ENCODE measurements at places on chromosomes 5 and 9.

DNA sequence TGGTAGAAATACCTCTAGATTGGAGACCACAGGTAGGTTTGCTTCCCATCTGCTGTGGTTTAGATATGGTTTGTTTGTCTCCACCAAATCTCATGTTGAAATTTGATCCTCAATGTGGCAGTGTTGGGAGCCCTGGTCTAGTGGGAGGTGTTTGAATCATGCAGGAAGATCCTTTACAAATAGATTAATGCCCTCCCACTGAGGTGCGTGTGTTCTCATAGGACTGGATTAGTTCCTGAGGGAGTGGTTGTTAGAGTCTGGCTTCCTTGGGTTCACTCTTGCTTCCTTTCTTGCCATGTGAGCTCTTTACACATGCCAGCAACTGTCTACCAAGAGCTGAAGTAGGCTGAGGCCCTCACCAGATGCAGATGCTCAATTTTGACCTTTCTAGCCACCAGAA is 391.1 kb upstream of the GRIA1 start:
- no peak for DNase-seq

- DNase-seq = no peak
Measured at GRCh38 chr5:57662991-57663390, 180.4 kb upstream of the ACTBL2 start.

DNA sequence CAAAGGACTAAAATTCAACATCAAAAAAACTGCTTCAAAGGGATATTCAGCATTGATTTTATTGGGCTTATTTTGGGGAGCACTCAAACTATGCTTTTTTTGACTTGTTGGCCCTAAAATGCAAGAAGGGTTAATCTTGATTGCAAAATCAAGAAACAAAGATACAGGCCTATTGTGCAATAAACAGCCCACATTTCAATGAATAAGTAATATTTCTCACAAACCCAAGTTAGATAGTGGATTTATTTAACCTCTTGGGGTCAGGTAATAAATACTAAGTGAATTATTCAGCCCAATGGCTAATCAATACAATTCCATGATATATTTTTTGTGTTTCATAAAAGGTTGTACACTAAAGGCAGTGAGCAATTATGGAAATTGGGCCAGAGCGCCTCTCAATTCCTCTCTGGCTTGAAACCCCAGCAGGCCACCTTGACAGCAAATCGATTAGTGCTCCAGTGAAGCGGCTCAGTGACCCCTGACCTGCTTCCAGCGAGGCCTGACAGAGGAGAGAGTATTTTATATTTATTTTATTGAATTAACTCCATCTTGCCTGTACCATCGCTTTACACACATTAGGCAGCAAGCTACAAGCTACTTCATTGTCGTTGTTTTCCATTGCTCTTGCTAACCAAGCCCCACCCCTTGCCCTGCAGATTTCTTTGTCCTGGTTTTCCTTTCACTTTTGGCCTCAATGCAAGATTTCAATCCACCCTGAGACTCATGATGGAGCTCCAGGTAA is 65.5 kb downstream of the EBF1 start:
- no peak for DNase-seq

GRCh38 chr5:76673125-76673524 is 42.8 kb upstream of the F2R start:
- DNase-seq = no peak

GRCh38 chr9:15278091-15278687 is 28.8 kb downstream of the TTC39B start:
- no peak for DNase-seq

DNA sequence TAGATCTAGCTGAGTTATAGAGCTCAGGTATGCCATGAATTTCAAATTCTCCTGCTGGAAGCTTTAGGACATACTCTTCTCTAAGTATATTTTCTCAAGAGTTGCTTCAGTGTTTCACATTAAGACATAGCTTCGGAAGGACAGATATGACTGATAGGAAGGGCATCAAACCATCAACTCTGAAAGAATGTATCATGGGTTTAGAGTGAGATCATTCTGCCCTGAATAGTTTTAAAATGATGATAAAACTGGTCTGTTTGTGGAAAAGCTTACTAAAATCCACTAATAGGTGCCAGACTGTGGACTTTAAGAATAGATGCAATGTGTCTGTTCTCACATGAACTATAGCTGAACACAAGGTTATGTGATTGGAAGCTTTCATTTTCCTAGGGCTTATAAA is 8.4 kb downstream of the SPEF2 start:
- no peak for DNase-seq

DNA sequence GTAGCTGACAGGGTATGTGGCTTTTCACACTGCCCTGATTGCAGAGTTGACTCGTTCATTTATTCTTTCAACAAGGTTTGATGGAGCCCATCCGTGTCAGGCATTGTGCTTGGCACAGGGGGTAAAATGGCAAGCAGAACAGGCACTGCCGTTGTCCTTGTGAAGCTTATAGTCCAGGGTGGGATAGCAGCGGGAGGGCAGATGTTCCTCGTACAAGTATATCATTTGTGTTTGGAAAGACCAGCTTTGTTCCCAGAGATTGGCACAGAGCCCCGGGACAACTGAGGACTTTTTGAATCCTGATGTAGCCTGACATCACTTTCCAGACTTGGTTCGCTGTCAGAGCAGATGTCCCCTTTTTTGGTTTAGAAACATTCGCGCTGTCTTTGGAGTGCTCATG is 50.9 kb downstream of the MVB12B start:
- DNase-seq = no peak

DNA sequence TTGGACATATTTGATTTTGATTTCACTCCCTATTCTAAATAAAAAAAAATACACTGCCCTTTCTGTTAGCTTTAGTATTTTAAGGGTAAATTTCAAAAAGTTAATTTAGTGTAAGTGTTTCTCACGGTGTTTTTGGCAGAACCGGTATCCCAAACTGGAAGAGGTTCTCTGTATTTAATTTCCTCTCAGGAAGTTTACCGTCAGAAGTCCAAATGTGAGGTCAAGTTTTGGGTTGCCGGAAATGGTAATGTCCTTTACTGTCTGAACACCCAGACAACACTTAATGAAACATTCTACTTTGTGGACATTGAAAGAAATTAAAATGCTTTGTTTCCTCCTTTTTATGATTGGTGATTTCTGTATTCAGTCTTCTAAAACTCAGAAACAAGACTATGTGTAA is 148.7 kb upstream of the CDKN2B start:
- no peak for DNase-seq

GRCh38 chr5:29518176-29518575 is 1675.3 kb upstream of the CDH6 start:
- DNase-seq = no peak

DNA sequence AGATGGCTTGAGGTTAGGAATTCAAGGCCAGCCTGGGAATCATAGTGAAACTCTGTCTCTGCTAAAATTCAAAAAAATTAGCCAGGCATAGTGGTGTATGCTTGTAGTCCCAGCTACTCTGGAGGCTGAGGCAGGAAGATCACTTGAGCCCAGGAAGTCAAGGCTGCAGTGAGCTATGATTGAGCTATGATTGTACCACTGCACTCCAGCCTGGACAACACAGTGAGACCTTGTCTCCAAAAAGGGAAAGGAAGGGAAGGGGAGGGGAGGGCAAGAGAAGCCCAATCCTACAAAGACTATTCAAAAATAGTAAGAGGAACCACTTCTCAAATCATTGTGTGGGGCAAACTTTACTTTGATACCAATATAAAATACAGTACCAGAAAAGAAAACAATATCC is 11.2 kb downstream of the SEMA4D start:
- no peak for DNase-seq

DNA sequence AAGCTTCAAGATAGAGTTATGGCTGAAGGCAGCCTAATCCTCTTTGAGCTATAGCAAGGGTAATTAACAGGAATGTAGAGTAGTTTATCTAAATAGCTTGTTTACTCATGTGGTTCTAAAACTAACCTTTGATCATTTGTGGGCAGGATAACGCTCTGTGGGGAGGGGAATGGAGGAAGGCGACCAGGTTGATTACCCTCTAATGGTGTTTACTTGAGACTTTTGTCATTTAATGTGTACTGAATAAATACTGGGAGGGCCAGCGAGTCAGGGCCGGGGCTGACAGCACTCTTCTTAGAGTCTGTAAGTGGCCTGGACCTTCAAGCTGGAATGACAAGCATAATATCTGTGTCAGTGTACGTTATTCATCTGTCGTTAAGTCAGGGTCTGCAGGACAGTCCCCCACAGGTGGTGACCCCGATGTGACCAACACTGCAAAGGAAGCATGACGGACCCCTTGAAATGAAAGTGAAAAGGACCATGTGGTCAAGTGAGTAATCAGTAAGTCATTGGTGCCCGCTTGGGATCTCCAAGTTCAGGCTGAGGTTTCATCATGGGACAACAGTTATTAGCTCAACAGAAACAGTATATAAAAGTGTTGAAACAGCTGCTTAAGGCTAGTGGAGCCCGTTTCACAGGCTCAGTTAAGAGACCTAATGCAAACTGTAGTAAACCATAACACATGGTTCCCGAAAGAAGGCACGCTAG is 162.6 kb downstream of the CPLANE1 start:
- DNase-seq = no peak

GRCh38 chr9:5185220-5185840 is at the start of gene INSL6:
INSL6 (minus strand) TSS chr9:5185639; CDS start chr9:5185602, 37 bp downstream.
- DNase-seq = no peak

DNA sequence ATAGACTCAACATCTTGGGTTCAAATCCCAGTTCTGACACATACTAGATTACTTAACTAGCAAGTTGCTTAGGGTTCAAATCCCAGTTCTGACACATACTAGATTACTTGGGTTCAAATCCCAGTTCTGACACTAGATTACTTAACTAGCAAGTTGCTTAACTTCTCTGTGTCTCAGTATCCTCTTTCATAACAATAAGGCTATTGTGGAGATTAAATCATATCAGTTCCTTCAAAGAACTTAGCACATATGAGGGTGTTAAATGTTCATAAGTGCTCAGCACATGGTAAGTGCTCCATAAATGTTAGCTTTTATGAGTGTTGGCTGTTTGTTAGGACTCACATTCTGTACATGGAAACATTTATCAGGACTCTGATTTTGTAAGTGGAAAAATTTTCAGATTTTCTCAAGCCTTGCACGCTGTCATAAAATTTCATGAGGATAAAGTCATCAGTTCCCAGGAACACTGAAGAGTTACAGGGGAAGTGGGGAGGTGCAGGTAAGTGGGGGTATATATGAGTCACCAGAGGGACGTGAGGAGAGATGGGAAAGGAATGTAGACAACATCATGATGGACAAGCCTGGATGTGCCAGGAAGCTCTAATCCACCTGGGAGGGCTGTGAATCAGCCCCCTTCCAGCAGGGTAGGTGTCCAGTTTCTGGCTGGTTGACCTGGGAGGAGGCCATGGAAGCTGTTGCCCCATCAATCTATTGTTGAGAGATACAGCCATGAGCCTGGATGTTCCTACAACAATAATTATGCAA is 532.2 kb upstream of the WWC1 start:
- no peak for DNase-seq

DNA sequence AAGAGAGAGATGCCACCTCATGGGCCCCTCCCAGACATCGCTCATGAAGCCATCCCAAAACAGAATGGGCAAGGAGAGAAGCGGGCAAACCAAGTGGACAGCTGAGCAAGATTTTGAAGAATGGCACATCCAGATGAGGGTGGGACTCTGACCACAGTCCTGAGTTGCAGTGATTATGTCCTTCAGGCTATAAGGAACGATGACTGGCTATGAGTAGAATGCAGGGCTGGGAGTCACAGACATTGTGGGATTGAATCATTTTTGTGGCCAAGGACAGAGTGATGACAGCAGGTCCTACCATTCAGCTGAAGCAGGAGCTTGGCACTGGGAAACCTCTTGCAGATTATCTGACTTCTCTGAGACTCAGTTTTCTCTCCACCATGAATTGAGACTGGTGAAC is 245.7 kb upstream of the SLC30A5 start:
- no peak for DNase-seq

DNA sequence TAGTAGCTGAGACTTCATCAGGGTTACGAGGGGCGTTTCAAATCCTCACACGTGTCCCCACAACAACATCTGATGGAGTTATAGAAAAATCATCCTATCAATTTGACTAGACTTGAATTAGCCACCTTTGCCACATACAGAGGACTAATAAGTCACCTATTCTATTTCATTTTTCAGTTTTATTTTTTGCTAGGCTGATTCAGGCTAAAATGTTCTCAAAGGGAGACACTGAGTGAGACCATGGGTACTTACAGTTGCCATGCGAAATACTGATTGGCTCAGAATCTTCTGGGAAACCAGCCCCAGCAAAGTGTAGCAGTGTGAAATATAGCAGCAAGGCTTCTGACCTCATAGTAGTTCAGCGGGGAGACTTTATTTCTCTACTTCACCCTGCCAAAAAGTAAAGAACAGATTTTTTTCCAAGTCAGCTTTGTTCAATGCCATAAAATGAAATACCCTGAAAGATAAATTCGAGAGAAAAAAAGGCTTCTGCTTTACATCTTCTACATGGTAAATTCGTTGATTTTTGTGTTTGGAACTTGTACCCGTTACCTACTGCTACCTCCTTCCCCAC is 69.9 kb downstream of the SEMA6A start:
- no peak for DNase-seq

- no peak for DNase-seq
Measured at GRCh38 chr5:9348401-9348996, 197.4 kb downstream of the SEMA5A start.

- DNase-seq = no peak
Measured at GRCh38 chr9:136140966-136141365, 22.3 kb upstream of the TMEM250 start.

DNA sequence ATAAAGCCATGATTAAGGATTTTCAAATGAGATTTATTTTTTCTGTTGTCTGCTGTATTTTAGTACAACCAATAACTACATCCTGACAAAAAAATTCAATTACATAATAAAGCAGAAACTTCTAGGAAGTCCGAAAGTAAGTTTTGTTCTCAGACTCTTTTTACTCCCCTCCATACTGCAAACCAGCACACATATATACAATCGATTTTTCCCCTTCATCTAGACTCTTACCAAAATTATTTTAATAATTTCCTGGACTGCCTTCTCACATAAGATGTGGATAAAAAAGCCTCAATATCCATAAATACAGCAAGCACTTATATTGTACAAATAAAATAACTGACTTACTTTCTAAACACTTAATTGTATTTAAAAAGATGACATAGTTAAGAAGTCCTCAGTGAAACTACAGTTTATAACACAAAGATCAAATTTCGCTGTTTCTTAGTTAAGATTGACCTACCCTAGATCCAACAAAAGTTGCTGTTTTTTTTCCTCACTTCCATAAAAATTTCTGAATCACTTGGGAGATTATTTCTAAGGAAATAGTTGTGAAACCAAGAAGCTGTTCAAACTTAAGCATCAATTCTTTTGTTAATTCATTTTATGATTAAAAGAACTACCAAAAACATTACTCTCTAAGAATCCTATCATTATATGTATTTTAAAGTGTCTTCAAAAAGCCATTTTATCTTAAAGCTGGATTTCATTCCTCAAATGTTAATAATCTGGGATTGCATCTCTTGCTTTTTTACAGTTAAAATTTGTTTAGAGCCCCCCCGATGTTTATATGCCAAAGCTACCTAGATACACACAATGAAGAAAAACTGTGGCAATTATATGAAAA is 74.7 kb upstream of the IFNE start:
- DNase-seq = no peak

DNA sequence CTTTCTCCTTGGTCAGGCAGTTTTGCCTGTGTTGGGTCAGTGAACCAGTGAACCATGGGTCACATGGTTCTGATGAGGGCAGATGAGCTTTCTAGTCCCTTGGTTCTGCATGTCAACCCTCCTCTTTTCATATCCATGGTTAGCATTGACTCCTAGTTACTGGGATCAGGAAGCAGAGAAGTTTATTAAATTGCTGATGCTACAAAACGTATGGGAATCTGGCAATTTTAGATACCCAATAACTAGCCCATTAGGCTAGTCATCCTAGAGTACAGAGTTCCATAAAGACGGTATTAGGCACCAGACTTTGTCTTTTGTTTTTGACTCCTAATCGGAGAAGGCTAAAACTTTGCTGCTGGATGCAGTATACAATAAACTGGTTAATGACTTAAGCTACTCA is 273.1 kb downstream of the ATPSCKMT start:
- no peak for DNase-seq
